ENCODE measurements at places on chromosomes 4 and X.

GRCh38 chr4:106287353-106287969, 28.5 kb downstream of the TBCK start:
- DNase-seq: peak; percentile 37

- peak; percentile 55 for DNase-seq
Measured at GRCh38 chr4:183876268-183876934, 28.7 kb upstream of the STOX2 start.

DNA sequence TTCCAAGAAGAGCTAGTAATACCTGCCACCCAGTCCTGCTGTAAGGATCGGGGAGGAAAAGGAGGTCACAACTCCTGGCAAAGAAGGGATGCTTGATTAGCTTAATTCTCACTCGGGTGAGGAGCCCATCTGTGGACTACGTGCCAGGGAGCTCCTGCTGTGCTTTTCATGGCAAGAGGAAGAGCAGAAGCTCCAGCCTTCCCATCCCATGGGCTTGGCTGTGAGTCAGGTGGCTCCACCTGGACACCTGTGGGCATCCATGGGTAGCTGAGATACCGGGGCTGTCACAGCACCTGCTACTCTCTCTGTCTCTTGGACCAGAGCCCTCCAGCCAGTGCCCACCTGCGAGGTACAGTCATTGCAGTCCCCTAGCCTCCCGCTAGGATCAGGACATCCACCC, 18.0 kb downstream of the CLNK start:
- DNase-seq: no peak

- no peak for DNase-seq
Measured at GRCh38 chr4:140277576-140277975, 95.9 kb upstream of the SCOC start.

GRCh38 chr4:122932763-122933162, 10.4 kb upstream of the NUDT6 start:
- no peak for DNase-seq

- DNase-seq: no peak
Measured at GRCh38 chrX:31652650-31653049, 580.8 kb upstream of the FTHL17 start.

- DNase-seq: no peak
Measured at GRCh38 chr4:8019396-8020365, 80.0 kb upstream of the AFAP1 start.

All from NCI-H510A (cell line).